ENCODE measurements at places on chromosomes 12 and 14.
A peak's percentile ranks its signal among the peaks of the same experiment; 100 is the strongest.

GRCh38 chr12:68565391-68565903, 45.3 kb upstream of the RAP1B start:
- DNase-seq = no peak

DNA sequence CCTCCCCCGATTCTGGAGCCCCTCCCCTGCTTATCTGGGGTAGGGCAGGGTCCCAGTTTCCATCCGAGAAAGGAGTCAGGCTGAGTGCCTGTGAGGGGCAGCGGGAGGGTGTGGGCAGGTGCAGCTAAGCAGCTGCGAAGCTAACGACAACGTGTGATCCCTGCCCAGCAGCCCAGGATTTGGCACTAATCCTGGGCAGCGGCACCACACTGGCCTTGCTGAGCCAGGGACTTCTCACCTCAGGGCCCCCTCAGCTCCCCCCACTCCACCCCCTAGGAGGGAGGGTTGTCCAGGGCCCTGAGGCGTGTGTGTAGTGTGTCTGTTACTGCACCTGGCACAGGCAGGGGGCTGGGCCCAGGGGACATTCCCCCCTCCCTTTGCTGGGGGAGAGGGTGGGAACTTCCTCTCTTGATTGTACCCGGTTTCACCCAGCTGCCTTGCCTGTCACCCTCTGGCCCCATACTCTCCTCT, 1.8 kb downstream of the SMIM41 start:
- peak; percentile 81 for DNase-seq

- no peak for DNase-seq
Observed at GRCh38 chr12:99957866-99958466, 26.8 kb downstream of the ANKS1B start.

DNA sequence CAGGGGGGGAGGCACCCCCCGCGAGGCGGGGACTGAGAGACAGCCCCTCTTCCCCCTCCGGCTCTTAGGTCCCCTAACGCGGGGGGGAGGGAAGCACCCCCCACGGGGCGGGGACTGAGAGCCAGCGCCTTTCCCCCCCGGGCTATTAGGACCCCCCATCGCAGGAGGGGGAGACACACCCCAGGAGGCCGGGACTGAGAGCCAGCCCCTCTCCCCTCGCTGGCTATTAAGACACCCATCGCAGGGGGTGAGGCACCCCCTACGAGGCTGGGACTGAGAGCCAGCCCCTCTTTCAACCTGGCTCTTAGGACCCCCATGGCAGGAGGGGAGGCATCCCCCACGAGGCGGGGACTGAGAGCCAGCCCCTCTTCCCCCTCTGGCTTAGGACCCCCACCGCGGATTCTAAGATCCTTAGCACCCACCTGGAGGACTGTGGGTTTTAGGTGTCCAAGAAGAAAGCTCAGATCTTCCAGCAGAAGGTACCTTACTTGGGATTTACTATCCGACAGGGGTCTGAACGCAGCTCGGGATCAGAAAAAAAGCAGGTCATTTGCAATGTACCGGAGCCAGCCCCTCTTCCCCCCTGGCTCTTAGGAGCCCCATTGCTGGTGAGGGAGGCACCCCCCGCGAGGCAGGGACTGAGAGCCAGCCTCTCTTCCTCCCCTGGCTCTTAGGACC, 197.8 kb upstream of the PZP start:
- DNase-seq = no peak

DNA sequence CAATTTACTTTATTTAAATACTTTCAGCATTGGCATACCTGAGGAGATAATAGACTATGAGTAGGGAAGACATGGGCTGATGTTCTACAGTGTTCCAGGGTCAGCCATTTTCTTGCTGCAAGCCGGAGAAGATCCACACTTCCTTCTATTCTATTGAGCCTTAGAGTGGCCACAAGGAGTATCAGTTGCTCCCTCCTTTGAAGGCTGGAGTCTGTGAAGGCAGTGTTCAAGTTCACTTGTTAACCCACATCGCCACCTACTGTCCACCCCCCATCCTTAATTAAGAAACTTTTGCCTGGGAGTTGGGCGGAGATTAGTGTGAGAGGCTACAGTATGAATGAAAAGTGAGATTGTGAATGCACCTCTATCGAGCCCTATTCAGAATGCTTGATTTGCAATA, 666.6 kb downstream of the NRXN3 start:
- peak; percentile 58 for DNase-seq

DNA sequence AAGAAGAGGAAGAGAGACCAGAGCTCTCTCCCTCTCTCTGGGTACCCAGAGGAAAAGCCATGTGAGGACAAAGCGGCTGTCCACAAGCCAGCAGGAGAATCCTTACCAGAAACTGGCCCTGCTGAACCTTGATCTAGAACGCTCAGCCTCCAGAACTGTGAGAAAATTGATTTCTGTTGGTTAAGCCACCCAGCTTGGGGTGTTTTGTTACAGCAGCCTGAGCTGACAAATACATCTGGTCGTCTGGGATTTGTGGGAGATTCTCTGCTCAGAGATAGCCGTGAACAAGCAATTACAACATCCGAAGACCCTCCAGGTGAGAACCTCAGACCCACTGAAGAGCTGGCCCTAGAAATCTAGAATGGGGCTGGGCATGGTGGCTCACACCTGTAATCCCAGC, 6.5 kb upstream of the PRIMA1 start:
- DNase-seq = no peak

GRCh38 chr14:65210822-65211182, 108.5 kb upstream of the MAX start:
- no peak for DNase-seq

GRCh38 chr12:6106218-6106617, 18.3 kb downstream of the VWF start:
- no peak for DNase-seq

DNA sequence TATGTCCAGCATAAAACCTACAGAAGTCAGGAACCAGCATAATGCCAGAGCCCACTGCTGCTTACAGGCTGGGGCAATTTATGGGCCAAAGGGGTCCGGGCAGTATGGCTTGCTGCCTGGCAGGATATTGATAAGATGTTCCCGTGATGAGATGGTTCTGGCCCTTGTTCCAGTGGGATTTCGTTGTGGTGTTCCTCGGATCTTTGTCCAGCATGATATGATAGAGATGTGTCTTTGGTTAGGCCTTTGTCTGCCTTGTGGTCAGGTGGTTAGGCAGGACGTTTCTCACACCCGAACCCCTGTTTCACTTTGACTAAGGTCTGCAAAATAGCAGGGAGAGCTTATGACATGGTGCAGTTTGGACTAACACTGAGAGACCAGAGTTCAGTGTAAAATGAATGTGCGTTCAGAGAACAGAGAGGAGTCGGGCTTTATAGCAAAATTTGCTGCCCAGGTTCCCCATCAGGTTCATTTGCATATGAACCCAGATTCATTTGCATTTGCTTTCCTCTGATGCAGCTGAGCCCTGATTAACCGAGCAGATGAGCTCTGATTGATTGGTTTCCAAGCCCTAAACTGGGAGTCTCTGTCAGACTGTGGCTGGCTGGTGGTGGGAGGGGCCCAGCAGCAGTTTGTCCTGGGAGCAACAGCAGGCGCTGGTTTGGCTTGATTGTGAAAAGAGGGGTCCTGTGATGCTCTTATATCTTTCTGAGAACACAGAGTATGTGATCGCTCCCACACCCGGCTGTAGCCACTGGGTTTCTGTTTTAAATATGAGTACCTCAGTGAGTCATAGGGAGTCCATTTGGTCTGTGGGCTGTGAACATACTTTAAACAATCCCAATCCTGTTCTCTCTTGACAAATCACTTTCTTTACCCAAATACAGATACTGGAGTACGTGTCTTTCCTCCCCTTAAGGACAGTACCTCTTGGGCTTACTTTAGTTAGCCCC, 156.3 kb upstream of the PZP start:
- no peak for DNase-seq

- DNase-seq = no peak
Observed at GRCh38 chr14:78154827-78155226, 15.3 kb upstream of the NRXN3 start.

DNA sequence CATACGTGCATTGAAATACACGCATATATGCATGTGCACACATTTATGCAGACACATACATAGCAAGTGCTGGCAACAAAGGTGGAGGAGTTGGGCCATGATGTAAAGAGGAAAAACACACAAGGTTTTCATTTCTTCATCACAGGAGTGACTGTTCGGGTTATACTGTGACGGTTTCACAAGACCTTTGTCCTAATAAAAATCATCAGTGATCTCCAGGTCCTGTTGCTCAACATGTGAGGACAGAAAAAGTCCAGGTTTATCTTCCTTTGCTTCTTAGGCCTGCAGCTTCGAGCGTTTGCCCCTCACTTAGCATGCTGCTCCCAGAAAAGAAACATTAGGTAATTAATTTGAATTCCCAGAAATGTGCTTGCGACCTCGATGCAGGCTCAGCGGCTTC, 1260.0 kb upstream of the TMEM132C start:
- no peak for DNase-seq

GRCh38 chr12:75996861-75997447, 34.6 kb downstream of the PHLDA1 start:
- no peak for DNase-seq

DNA sequence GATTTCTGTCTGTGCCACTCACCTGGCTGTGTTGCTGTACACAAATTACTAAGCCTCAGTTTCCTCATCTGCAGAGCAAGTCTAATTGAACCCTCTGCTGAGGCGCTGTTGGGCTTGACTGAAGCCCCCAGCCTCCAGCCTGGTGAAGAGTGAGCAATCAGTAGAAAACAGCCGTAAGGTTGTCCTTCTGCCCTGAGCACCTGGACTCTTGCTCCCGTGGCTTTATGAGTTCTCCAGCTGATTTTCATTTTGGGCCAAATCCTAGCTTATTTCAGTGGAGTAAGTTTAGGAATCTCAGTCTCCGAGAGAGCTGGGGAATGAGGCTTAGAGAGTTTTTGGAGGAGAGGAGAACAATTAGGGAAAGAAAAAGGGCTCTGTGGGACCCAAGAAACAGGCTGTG, 133.9 kb upstream of the EVL start:
- DNase-seq = no peak

Data from Jurkat, Clone E6-1 (cell line).